ENCODE measurements at places on chromosomes 6 and 20. TPM values are rescaled to one million over a fixed set of nuclear protein-coding genes. Genes with fewer than 3 reads are reported as not detected.

MUC21 gene
- total RNA-seq: not detected

- no peak overlapping the region for H3K27ac ChIP-seq
- H3K4me3 ChIP-seq: no peak overlapping the region
- no peaks in the 10 kb centered on the region for H3K36me3 ChIP-seq
- no peaks in the 10 kb centered on the region for H3K4me1 ChIP-seq
Measured at GRCh38 chr20:10297684-10298240, 79.1 kb downstream of the SNAP25 start.

TAGAP gene
- 145 TPM for total RNA-seq

BCLAF1 gene
- 247 TPM for total RNA-seq

GRCh38 chr20:22944062-22944461, 91.0 kb upstream of the SSTR4 start:
- H3K4me3 ChIP-seq: no peak overlapping the region
- no peaks in the 10 kb centered on the region for H3K36me3 ChIP-seq
- H3K27me3 ChIP-seq: no peaks in the 10 kb centered on the region
- H3K27ac ChIP-seq: no peak overlapping the region
- H3K4me1 ChIP-seq: no peaks in the 10 kb centered on the region

NHSL1 gene
- 0.71 TPM for total RNA-seq

DNA sequence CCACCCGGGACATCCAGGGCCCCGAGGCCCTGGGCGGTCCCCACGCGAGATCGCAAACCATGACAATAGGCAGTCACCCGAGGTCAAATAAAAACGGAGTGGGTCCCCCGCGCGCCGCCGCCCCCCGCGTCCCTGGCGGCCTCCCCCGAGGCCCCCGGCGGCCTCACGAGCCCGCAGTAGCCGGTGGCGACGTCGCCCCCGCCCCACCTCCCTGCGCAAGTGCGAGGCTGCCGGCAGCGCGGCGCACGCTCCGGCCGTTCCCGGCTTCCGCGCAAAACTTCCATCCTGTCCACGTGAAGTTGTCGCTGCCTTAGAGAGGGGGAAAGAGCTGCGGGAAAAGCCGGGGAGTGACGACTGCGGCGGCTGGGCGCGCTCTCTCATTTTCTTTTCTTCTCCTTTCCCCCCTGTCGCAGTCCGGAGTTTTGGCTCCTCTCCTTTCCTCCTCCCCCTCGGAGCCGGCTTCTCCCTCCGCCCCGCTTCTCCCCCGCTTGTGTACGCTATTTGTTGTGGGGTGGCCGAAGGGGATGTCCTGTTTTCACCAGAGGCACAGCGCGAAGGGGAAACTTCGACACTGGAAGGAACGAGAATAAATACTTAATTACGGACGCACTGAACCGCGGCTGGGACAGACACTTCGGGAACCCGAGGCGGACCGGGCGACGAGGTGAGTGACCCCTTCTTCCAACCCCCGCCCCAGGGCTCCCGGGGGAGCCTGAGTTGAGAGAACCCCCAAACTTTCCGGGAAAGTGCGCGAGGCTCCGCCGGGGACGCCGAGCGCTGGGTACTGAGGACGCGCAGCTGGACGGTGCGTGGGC, at the start of gene EYA4:
Gene EYA4, plus strand, starts transcription at position 272 of the 815 bp plus-strand sequence. CDS start 33,424 bp downstream, outside the sequence.
- H3K4me3 ChIP-seq: no peak within 1 kb of the TSS
- no peaks in the 10 kb centered on the region for H3K4me1 ChIP-seq
- H3K27me3 ChIP-seq: no peaks in the 10 kb centered on the region
- no peaks in the 10 kb centered on the region for H3K36me3 ChIP-seq

MAK gene
- 2.3 TPM for total RNA-seq

GRCh38 chr6:144500892-144501291, 215.8 kb downstream of the UTRN start:
- peaks cover 4% of the 10 kb centered on the region for H3K36me3 ChIP-seq
- no peaks in the 10 kb centered on the region for H3K27me3 ChIP-seq
- H3K27ac ChIP-seq: no peak overlapping the region
- no peak for DNase-seq
- H3K4me3 ChIP-seq: no peak overlapping the region

GJE1 gene
- total RNA-seq: not detected

GRCh38 chr20:59214073-59214472, 50.5 kb downstream of the ZNF831 start:
- H3K36me3 ChIP-seq: peaks cover 46% of the 10 kb centered on the region
- no peak overlapping the region for H3K27ac ChIP-seq
- no peaks in the 10 kb centered on the region for H3K27me3 ChIP-seq
- H3K4me1 ChIP-seq: no peaks in the 10 kb centered on the region

Data from CD8-positive, alpha-beta memory T cell (primary cell).